ENCODE measurements at places on chromosomes 2 and 18.

DNA sequence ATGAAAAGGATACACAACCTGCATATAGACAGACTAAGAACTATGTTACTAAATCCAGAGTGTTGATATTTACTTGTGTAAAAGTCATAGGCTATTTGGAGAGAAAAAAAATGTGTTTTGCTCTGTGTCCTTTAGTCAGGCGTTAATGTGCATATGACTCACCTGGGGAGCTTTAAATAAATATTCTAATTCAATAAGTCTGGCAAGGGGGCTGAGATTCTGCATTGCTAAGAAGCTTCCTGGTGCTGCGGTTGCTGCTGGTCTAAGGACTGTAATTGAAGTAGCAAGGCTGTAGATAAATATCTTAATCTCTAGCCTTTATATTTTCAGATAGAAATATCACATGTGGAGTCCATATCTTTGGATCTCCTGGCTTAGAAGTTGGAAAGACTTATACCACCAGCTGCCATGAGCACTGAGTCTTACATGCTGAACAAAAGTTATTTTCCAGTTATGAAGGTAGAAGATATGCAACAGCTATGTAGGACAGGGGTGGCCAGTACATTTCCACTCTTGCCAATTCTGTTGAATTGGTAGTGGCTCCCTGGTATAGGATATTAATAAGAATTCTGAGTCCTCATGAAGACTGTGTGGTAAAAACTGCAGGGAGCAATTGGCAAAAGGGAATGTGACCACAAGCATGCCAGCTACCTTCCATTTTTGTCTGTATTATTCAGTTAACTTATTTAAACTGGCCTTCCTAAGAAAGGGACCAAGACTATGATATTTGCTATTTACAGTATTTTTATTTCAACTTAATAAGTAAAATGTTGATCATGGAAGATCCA, 4.8 kb downstream of the SPAG16 start:
- DNase-seq = no peak

DNA sequence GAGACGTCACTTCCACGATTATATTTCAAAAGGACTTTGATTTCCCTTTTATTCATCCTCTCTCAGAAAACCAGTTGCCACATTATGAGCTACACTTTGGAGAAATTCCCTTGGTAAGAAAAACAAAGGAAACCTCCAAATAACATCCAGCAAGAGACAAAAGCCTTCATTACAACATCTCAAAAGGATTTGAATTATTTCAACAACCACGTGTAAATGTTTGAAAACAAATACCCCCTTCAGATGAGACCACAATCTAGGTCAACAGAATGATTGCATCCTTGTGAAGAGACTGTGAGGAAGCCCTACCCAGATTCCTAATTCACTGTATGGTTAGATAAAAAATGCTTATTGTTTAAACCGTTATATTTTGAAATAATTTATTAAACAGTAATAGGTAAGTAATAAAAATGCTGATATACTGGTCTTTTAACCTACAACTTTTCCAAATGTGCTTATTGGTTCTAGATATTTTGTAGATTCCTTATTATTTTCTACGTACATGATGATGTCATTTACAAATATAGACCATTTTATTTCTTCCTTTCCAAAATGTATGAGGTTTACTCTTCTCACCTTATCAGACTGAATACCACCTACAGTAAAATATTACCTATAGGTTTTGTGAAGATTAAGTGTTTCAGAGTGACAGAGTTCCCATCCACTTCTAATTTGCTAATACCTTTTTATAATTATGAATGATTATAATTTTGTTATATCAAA, 922.7 kb upstream of the CHAC2 start:
- no peak for DNase-seq

DNA sequence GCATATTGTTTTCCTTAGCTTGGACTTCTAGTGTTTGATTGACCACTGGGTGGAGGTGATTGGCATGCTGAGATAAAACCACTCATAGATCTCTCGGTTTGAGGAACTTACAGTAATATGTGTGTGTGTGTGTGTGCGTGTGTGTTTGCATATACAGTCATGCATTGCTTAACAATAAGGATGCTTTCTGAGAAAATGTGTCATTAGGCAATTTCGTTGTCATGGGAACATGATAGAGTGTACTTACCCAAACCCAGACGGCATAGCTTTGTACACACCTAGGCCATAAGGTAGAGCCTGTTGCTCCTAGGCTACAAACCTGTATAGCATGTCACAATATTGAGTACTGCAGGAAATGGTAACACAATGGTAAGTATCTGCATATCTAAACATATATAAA, 167.3 kb downstream of the NYAP2 start:
- no peak for DNase-seq

GRCh38 chr2:112220831-112221230, 34.0 kb downstream of the ZC3H8 start:
- no peak for DNase-seq

- no peak for DNase-seq
Measured at GRCh38 chr2:38690499-38691420, 24.8 kb downstream of the GALM start.

GRCh38 chr18:28736951-28737350, 560.0 kb upstream of the CDH2 start:
- no peak for DNase-seq

DNA sequence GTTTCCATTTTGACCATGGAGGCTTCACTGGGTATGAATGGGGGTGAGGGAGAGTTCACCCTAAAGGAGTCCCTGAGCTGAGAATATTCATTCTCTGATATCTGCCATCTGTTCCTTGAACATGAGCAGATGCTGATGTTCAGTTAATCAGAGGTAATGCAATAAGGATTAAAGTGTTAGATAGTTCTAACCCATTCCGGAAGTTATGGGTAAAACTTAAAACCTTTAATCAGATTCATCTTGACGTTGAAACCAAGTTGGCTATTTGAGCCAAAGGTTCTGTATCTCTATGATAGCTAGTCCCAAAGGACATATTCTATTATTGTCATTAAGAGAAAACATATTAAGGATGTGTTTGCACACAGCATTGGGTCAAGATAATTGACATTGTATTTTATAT, 268.9 kb downstream of the PLCL1 start:
- DNase-seq = no peak

- DNase-seq = no peak
Measured at GRCh38 chr18:38007026-38007425, 441.4 kb upstream of the CELF4 start.

DNA sequence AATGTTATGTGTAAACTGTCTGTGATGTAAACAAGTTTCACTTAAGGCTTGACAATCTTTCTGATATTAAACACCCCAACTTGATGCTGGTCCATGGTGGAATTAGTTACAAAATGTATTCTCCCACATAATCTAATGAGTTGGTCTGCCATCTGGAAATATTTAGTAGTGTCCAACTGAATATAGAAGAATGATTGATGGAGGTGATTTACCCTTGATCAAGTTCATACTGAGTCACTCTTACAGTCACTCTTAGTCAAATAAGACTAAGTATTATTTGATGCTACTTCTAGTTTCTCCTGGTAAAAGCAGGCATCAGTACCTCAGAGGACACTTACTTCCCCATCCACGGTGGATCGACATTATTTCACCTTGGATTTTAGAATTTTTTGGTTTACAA, 198.1 kb downstream of the SATB2 start:
- DNase-seq = no peak

GRCh38 chr2:121173112-121173511, 111.9 kb downstream of the TFCP2L1 start:
- no peak for DNase-seq

DNA sequence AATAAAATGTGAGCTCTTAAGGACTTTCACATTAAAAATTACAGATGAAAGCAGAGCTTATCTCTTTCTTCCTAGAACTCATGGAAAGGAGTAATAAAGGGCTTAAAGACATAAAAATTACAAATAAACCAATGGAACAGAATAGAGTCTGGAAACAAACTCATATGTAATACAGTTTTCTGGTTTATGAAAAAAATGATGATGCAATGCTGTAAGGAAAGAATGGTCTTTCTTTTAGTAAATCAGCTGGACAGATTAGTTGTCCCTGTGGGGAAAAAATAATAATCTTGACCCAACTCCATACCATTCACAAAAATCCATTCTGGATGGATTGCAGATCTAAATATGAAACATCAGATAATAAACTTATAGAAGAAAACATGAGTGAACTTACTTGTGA, 54.2 kb downstream of the TMEM185B start:
- DNase-seq = no peak
